Right renal pelvis (tissue), 4 donors: ENCODE measurements at places on chromosomes 2 and 18.

GRCh38 chr18:74389991-74390390 is 67.1 kb downstream of the DIPK1C start:
- DNase-seq, result no peak

- no peak for DNase-seq
Measured at GRCh38 chr2:142012797-142013196, 118.0 kb downstream of the LRP1B start.

- DNase-seq, result no peak
Measured at GRCh38 chr2:171966235-171966634, 33.5 kb upstream of the METAP1D start.

GRCh38 chr18:35919179-35919578 is 53.3 kb upstream of the RMP24 start:
- no peak for DNase-seq

- no peak for DNase-seq
Measured at GRCh38 chr2:159867567-159868361, 69.8 kb upstream of the CD302 start.
